HFFc6 (cell line): ENCODE measurements at places on chromosomes 4 and X. TPM values are rescaled to one million over a fixed set of nuclear protein-coding genes. Genes with fewer than 3 reads are reported as not detected.

- H3K4me1 ChIP-seq: peaks cover 78% of the 10 kb centered on the region
- peak; percentile 92 for DNase-seq
- H3K27me3 ChIP-seq: no peaks in the 10 kb centered on the region
- peaks cover 6% of the 10 kb centered on the region for H3K36me3 ChIP-seq
These were observed 54.1 kb downstream of the APBB2 start for GRCh38 chr4:41160012-41160789.

The LPAR4 gene
- not detected in 3 replicates for total RNA-seq

GRCh38 chrX:63809173-63809572 is 24.2 kb upstream of the ARHGEF9 start:
- H3K36me3 ChIP-seq: no peaks in the 10 kb centered on the region
- no peak for DNase-seq
- no peaks in the 10 kb centered on the region for H3K4me1 ChIP-seq
- no peak overlapping the region for H3K4me3 ChIP-seq

GRCh38 chr4:143389579-143390195 is 53.0 kb downstream of the GAB1 start:
- H3K36me3 ChIP-seq: no peaks in the 10 kb centered on the region
- peak; percentile 53 for DNase-seq
- H3K27ac ChIP-seq: peak overlapping the region; percentile 51
- H3K4me3 ChIP-seq: peak overlapping the region; percentile 22

The GLOD5 gene
- not detected in 3 replicates for total RNA-seq

DNA sequence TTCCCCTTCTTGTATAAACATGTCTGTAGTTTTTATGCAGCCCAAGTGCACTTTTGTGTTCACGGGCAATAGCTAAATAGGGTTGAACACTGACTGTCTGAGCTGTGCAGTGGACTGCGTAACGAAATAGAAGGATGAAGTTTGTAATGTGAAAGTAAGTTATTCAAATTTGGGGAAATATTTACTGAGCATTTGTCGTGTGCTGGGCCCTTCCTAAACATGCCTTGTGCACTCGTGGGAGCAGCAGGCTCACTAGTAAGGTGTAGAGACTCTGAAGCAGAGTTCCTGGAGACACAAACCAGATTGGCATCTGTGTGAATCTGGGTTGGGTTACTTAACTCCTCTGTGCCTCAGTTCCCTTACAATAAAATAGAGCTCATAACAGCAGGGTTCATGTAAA is 51.7 kb upstream of the C1QTNF7 start:
- H3K4me3 ChIP-seq: no peak overlapping the region
- peaks cover 38% of the 10 kb centered on the region for H3K4me1 ChIP-seq

The EREG gene
- 31.4 to 36.6 TPM (median 33.9 TPM) in 3 replicates for total RNA-seq

GRCh38 chr4:79290376-79290775 is 35.5 kb downstream of the NAA11 start:
- H3K4me1 ChIP-seq: no peaks in the 10 kb centered on the region
- H3K27ac ChIP-seq: no peak overlapping the region
- no peak for DNase-seq
- no peak overlapping the region for H3K4me3 ChIP-seq
- H3K36me3 ChIP-seq: no peaks in the 10 kb centered on the region

The CENPI gene
- 7.8 and 12.4 TPM in 2 replicates for total RNA-seq

The NEUROG2 gene
- total RNA-seq: not detected in 3 replicates

The ERCC6L gene
- 3.1 to 7.7 TPM (median 6.8 TPM) in 3 replicates for total RNA-seq

DNA sequence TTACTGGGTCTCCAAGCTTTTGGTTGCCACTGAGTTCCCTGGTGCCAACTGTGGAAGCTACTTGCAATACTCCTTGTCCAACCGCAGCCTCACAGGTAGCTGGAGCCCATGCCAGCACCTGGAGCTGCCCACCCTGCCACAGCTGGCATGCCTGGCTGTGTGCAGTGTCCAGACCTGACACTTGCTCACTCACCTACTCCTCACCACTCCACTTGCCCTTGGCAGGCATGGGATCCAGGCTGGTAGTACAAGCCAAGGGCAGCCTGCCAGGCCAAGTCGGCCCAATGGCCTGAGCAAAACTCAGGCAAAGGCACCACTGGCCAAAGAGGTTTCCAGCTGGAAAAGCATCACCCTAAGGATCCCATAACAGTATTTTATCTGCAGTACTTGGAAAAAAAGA is 246.3 kb downstream of the PDGFC start:
- H3K27me3 ChIP-seq: no peaks in the 10 kb centered on the region
- no peak for DNase-seq
- H3K4me1 ChIP-seq: no peaks in the 10 kb centered on the region
- peaks cover 18% of the 10 kb centered on the region for H3K36me3 ChIP-seq
- H3K4me3 ChIP-seq: no peak overlapping the region

GRCh38 chrX:5916945-5917344 is 311.7 kb downstream of the NLGN4X start:
- H3K4me3 ChIP-seq: no peak overlapping the region
- DNase-seq: no peak
- no peaks in the 10 kb centered on the region for H3K4me1 ChIP-seq
- H3K27me3 ChIP-seq: no peaks in the 10 kb centered on the region
- no peak overlapping the region for H3K27ac ChIP-seq

DNA sequence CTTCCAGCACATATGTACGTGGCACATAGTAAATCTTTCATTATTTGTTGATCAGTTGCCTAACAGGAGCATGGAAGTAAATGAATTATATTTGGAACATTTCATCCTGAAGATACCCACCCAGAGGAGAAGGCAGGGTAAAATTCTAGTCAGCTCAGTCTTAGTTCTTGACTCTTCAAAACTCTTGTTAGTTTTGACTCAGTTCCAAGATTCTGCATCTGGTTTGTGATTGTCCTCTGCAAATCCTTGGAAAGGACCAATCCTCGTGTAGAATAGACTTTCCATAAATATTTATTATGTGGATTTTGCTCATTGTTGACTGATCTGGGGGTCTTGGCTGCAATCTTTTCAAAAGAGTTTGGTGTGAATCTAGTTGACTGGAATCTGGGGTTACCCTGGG is 257.5 kb upstream of the FAT1 start:
- no peak for DNase-seq
- peaks cover 38% of the 10 kb centered on the region for H3K4me1 ChIP-seq
- H3K36me3 ChIP-seq: no peaks in the 10 kb centered on the region
- H3K4me3 ChIP-seq: no peak overlapping the region; the same call in 1 of the 2 replicates
- H3K27me3 ChIP-seq: peaks cover 4% of the 10 kb centered on the region
- H3K27ac ChIP-seq: no peak overlapping the region

The TBX22 gene
- total RNA-seq: not detected in 2 replicates

The PCYT1B gene
- total RNA-seq: not detected in 3 replicates

GRCh38 chrX:24846550-24847150 is 152.9 kb downstream of the POLA1 start:
- DNase-seq: peak; percentile 1
- no peak overlapping the region for H3K4me3 ChIP-seq
- no peaks in the 10 kb centered on the region for H3K4me1 ChIP-seq
- no peak overlapping the region for H3K27ac ChIP-seq
- no peaks in the 10 kb centered on the region for H3K27me3 ChIP-seq

- H3K27ac ChIP-seq: no peak overlapping the region
- H3K4me1 ChIP-seq: peaks cover 15% of the 10 kb centered on the region
- H3K4me3 ChIP-seq: no peak overlapping the region
- H3K27me3 ChIP-seq: no peaks in the 10 kb centered on the region
- DNase-seq: no peak
These were observed 39.8 kb downstream of the FAM193A start for GRCh38 chr4:2576290-2576689.

DNA sequence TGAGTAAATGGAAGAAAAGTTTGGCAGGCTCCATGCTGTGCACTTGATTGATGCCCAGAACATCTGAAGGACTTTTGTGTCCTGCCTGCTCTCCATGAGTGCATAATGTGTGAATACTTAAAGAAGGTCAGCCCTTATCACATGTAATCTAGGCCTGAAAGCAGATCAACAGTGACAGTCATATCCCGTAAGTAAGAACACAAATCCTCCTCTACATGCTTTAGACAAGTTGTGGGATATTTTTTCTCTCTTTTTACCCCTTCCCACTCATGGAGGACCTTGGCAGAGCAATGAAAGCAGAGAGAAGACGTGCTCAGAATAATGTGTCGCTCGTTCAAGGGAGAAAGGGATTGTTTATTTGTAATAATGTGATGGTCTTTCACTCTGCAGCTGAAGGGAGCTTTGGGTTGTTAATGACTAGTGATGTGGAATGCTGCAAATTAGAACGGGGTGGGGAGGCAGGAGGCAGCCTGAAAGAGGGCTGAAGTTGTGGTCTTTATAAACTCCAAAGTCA is 286.6 kb downstream of the BMPR1B start:
- no peak overlapping the region for H3K27ac ChIP-seq
- peaks cover 2% of the 10 kb centered on the region; the same call in 1 of the 2 replicates for H3K27me3 ChIP-seq
- DNase-seq: no peak
- H3K4me1 ChIP-seq: no peaks in the 10 kb centered on the region
- H3K36me3 ChIP-seq: no peaks in the 10 kb centered on the region

DNA sequence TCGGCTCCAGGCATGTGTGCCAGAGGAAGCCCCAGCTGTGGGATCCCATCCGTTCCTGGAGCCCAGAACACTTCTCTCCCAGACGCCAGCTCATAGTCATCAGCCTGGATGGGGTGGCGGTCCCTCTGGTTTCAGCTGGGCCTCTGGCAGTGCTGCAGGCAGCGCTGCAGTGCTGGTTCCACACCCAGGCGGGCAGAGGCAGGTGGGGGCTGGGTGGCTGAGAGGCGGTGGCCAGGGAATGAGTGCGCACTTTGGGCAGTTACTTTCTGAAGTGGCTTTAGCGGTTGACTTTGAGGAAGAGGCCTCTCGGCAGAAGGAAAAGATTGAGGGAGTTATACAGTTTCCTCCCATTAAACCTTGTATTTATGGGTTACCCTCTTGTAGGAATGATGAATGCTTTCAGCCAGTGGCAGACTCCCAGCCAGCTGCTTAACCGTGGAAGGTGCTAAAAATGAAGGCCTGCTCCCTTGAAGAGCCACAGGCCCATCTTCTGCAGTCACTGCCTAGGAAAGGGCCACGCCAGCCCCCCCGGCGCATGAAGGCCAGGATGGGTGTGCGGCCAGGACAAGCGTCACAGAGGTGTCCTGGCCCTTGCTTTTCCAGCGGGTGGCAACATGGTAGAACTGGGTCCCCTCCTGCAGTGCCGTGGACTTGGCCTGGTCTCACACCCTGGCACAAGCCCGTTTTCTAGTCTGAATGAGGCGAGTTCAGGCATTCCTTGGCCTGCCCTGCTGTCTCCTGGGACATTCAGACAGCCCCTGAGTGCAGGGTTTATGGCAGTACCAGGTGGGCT is 9.9 kb downstream of the TADA2B start:
- peaks cover 2% of the 10 kb centered on the region for H3K27me3 ChIP-seq
- DNase-seq: no peak
- H3K27ac ChIP-seq: no peak overlapping the region
- peaks cover 18% of the 10 kb centered on the region for H3K4me1 ChIP-seq

DNA sequence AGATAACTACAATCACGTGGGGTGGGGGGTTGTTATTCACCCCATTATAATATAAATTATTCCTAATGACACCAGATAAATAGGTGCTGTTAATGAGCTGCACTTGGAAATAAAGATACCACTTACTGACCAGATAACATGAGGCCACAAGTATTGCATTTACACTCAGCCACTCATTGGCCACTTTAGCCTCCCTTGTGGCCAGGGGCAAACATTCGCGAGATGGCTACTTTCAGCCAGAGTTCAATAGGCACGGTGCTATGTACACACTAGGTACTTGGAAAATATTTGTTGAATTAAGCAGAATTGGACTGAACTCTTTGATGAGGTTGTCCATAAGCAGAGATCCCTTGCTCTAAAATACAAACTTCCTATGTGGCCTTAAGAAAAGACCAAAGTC is 713.7 kb upstream of the TENM3 start:
- H3K4me3 ChIP-seq: peak overlapping the region; percentile 29; the same call in 1 of the 2 replicates
- no peaks in the 10 kb centered on the region for H3K36me3 ChIP-seq
- no peak overlapping the region for H3K27ac ChIP-seq
- DNase-seq: no peak
- no peaks in the 10 kb centered on the region for H3K4me1 ChIP-seq

The LRBA gene
- 14.0 to 15.1 TPM (median 14.4 TPM) in 3 replicates for total RNA-seq

The REELD1 gene
- total RNA-seq: not detected in 3 replicates
